ENCODE measurements at places on chromosomes 7 and 10.

- no peak for DNase-seq
These were observed 69.9 kb upstream of the GTF2I start for GRCh38 chr7:74587435-74588126.

GRCh38 chr10:131876017-131876416 lies 24.8 kb upstream of the PPP2R2D start:
- no peak for DNase-seq

DNA sequence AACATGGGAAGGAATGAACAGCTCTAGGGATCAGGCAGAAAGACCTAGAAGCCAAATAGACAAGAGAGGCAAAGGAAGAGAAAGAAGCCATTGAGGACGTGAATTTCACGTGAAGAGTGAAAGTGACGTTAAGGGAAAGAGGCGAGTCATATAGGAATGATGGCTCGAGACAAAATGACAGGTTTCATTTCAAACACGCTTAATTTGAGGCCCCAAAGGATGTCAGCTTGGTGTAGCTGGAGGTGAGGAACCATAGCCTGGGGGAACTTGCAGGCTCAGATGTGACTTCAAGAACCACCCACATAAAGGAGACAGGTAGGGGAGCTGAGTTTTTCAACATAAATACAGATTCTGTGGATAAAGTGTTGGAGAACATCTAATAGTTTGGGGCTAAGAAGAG lies 84.3 kb upstream of the ATP6V0A4 start:
- no peak for DNase-seq

DNA sequence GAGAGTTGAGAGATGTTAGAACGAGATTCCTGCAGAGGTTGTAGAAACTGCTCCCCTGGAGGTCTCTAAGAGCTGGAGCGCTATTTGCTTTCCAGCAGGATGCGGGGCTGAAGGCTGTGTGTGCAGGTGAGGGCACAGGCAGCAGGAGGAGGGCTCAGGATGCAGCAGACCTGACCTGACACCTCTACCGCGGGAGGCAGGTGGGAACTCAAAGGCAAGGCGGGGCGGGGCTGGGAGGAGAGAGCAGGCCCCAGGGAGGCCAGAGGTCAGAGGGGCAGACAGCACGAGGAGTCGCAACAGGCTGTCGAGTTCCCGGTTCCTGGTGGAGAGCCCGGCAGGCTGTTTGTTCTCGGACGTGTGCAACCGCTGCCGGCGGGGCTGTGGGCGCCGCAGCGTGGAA lies 7.9 kb upstream of the CRTAC1 start:
- no peak for DNase-seq

GRCh38 chr7:157432957-157433576 lies 96.3 kb downstream of the DNAJB6 start:
- peak; percentile 54 for DNase-seq

- no peak for DNase-seq
These were observed 64.4 kb downstream of the HBP1 start for GRCh38 chr7:107233174-107233573.

DNA sequence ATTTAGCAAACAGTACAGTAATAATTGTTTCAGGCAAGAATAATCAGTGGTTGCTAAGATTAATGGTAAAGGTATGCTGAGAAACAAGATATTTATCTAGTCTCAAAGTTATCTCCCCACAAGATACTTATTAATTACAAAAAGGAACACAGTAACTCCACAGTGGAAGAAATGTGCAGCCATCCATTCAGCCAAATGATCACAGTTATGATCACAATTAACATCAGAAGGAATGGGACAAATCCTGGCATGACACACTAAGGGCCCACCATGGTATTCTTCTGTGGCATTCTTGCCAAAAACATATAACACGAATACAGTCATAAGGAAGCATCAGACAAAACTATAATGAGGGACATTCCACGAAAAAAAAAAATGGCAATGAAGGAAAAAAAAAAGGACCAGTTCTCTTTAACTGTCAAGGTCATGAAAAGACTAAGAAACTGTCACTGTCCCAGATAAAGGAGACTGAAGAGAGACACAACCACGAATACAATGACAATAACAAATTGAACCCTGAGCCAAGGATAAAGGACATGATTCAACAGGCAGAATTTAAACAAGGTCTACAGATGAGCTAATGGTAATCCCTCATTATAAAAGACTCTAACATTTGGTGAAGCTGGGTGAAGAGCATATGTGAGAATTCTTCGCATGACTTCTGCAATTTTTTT lies 20.9 kb downstream of the NUDCD3 start:
- no peak for DNase-seq

- no peak for DNase-seq
These were observed 48.9 kb downstream of the DLG5 start for GRCh38 chr10:77877441-77878344.

- no peak for DNase-seq
These were observed 543.5 kb upstream of the ADARB2 start for GRCh38 chr10:2280713-2281300.

- no peak for DNase-seq
These were observed 25.8 kb upstream of the ADRB1 start for GRCh38 chr10:114017873-114018272.

DNA sequence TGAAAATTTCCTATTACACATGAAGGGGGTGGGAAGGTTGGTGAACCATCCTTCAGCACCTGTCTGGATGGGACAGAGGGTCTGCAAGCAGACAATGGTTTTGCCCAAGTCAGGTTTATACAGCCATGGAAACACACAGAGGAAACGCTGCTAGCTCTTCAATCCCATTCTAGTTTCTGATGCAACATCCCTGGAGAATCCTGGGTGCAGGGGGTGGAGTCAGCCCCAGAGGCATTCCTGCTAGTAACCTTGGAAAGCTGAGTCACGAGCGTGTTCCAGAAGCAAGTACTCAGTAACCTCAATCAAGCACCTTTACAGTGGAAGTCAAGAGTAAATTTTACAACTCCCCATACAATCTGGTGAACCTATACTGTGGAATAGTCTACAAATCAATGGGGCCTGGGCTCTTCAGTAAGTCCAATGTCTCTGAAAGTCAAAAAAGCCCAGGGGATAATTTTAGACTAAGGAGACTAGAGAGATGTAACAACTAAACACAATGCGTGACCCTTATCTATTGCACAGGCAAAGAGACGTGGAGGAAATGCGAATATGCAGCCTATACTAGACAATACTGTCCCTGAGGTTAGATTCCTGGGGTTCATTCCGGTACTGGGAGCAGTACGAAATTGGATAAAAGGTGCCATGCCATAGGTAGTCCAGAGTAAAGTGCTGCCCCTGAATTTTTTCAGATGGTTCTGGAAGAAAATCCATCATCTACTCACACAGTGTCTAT lies 95.4 kb downstream of the ZRANB1 start:
- no peak for DNase-seq

GRCh38 chr10:74437822-74438221 lies 286.8 kb downstream of the ADK start:
- no peak for DNase-seq
